ENCODE measurements at places on chromosomes 3 and 15. TPM values are rescaled to one million over a fixed set of nuclear protein-coding genes. Genes with fewer than 3 reads are reported as not detected.

- H3K27me3 ChIP-seq, result no peaks in the 10 kb centered on the region
- H3K4me3 ChIP-seq, result peak overlapping the region; percentile 73
- peak overlapping the region; percentile 99 for H3K27ac ChIP-seq
- DNase-seq, result peak; percentile 94
- H3K4me1 ChIP-seq, result peaks cover 48% of the 10 kb centered on the region
- H3K36me3 ChIP-seq, result peaks cover 12% of the 10 kb centered on the region
Observed at GRCh38 chr3:184335661-184336546, 1.5 kb upstream of the FAM131A start.

DNA sequence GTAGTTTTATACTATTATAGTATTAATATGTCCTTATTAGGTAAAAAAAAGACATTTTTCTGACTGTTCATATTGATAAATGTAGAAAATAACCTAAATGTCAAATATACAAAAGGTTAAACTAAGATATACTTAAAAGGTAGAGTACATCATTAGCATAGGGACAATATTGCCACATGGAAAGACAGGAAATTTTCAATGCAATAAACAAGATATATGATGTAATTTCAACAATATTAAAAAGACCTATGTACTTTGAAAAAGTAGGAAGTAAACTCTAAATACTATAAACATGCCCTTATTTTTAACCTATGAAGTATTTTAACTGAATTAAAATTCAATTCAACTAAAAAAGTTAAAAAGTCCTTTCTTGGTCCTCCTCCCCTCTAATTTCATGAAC, 1.9 kb downstream of the SPG11 start:
- H3K27ac ChIP-seq, result peak overlapping the region; percentile 97
- no peaks in the 10 kb centered on the region for H3K36me3 ChIP-seq
- H3K27me3 ChIP-seq, result no peaks in the 10 kb centered on the region
- peaks cover 14% of the 10 kb centered on the region for H3K4me1 ChIP-seq
- no peak for DNase-seq

GRCh38 chr3:143830786-143831185, 17.5 kb downstream of the SLC9A9 start:
- peaks cover 39% of the 10 kb centered on the region for H3K4me1 ChIP-seq
- peak overlapping the region; percentile 59 for H3K27ac ChIP-seq
- no peaks in the 10 kb centered on the region for H3K36me3 ChIP-seq
- H3K4me3 ChIP-seq, result no peak overlapping the region
- DNase-seq, result no peak

Gene ACVR2B
- total RNA-seq, result 9.1 TPM

GRCh38 chr3:109413049-109413448, 75.7 kb upstream of the DPPA4 start:
- H3K36me3 ChIP-seq, result no peaks in the 10 kb centered on the region
- H3K27ac ChIP-seq, result no peak overlapping the region
- no peak for DNase-seq
- no peak overlapping the region for H3K4me3 ChIP-seq
- no peaks in the 10 kb centered on the region for H3K4me1 ChIP-seq

Gene SAMMSON
- total RNA-seq, result not detected

Gene CCR8
- not detected for total RNA-seq

- no peaks in the 10 kb centered on the region for H3K4me1 ChIP-seq
- H3K27me3 ChIP-seq, result no peaks in the 10 kb centered on the region
- peak; percentile 60 for DNase-seq
- peak overlapping the region; percentile 50 for H3K27ac ChIP-seq
Observed at GRCh38 chr3:114848082-114848481, 299.0 kb downstream of the ZBTB20 start.

GRCh38 chr15:95302809-95303208, 1027.7 kb upstream of the NR2F2 start:
- DNase-seq, result no peak
- H3K4me1 ChIP-seq, result no peaks in the 10 kb centered on the region
- no peak overlapping the region for H3K4me3 ChIP-seq
- H3K36me3 ChIP-seq, result no peaks in the 10 kb centered on the region
- no peaks in the 10 kb centered on the region for H3K27me3 ChIP-seq

DNA sequence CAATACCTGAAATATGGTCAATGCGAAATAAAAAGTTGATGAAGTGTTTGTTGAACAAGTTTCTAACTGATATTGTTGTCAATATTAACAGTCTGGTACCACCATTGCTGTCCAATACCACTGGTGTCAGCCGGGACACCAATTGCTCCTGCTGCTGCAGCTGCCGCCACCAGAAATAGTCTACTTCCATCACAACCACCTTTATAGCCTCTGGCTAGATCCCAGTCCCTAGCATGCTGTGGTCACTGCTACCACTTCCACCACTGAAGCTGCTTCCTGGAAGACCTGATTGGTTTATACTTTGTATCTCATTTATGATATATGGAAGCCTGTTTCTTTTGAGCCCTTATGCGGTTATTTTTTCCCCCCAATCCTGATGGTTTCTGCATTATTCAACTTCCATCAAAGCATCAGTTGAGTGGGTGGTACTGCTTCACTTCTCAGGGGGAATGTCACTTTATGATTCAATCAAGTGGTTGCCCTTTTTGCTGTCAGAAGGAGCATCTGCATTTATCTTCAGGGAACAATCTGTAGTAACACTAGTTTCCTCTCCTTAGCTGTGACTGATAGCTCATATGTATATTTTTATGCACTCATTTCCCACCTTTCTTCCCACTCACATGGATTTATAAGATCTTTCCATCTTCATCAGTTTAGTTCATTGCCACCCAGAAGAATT, 11.7 kb downstream of the LNP1 start:
- no peak for DNase-seq
- no peaks in the 10 kb centered on the region for H3K4me1 ChIP-seq
- H3K27ac ChIP-seq, result no peak overlapping the region
- no peaks in the 10 kb centered on the region for H3K36me3 ChIP-seq

GRCh38 chr3:67622652-67623051, 31.8 kb downstream of the SUCLG2 start:
- no peaks in the 10 kb centered on the region for H3K36me3 ChIP-seq
- no peaks in the 10 kb centered on the region for H3K27me3 ChIP-seq
- DNase-seq, result no peak
- H3K4me3 ChIP-seq, result no peak overlapping the region
- no peak overlapping the region for H3K27ac ChIP-seq

Gene KNL1
- 0.36 TPM for total RNA-seq

Gene PRSS50
- total RNA-seq, result 1.1 TPM

GRCh38 chr3:45055032-45055410, 28.9 kb downstream of the CLEC3B start:
- DNase-seq, result no peak
- H3K4me1 ChIP-seq, result no peaks in the 10 kb centered on the region
- no peaks in the 10 kb centered on the region for H3K27me3 ChIP-seq
- no peak overlapping the region for H3K4me3 ChIP-seq

Gene MYL3
- 3.9 TPM for total RNA-seq

- H3K4me3 ChIP-seq, result no peak overlapping the region
- no peaks in the 10 kb centered on the region for H3K27me3 ChIP-seq
- peaks cover 39% of the 10 kb centered on the region for H3K4me1 ChIP-seq
- no peak overlapping the region for H3K27ac ChIP-seq
Observed at GRCh38 chr3:102144063-102144462, 290.8 kb upstream of the ZPLD1 start.

Gene SPG21
- 116 TPM for total RNA-seq

Gene SLC2A2
- total RNA-seq, result not detected

Gene ZNF80
- not detected for total RNA-seq

Gene TRPC1
- 31.0 TPM for total RNA-seq

Gene GLDN
- 1.2 TPM for total RNA-seq

Gene MAGEL2
- under 0.01 TPM for total RNA-seq

Gene PPP4R2
- total RNA-seq, result 33.4 TPM

GRCh38 chr3:31008994-31009393, 114.5 kb upstream of the GADL1 start:
- H3K4me1 ChIP-seq, result peaks cover 6% of the 10 kb centered on the region
- DNase-seq, result no peak
- no peak overlapping the region for H3K27ac ChIP-seq
- H3K36me3 ChIP-seq, result no peaks in the 10 kb centered on the region

GRCh38 chr15:49926740-49927139, 192.3 kb downstream of the ATP8B4 start:
- no peaks in the 10 kb centered on the region for H3K27me3 ChIP-seq
- H3K36me3 ChIP-seq, result no peaks in the 10 kb centered on the region
- H3K4me1 ChIP-seq, result no peaks in the 10 kb centered on the region
- no peak overlapping the region for H3K4me3 ChIP-seq
- H3K27ac ChIP-seq, result no peak overlapping the region

Gene INSYN1
- 3.6 TPM for total RNA-seq

Gene HTR3D
- not detected for total RNA-seq

Gene TMEM212
- total RNA-seq, result not detected

Gene CHRM5
- not detected for total RNA-seq

- no peaks in the 10 kb centered on the region for H3K36me3 ChIP-seq
- no peaks in the 10 kb centered on the region for H3K27me3 ChIP-seq
- H3K4me3 ChIP-seq, result no peak overlapping the region
- H3K27ac ChIP-seq, result no peak overlapping the region
- no peak for DNase-seq
- H3K4me1 ChIP-seq, result no peaks in the 10 kb centered on the region
Observed at GRCh38 chr15:41520636-41521035, 7.0 kb upstream of the LTK start.

Gene RARRES1
- 40.6 TPM for total RNA-seq

GRCh38 chr3:139455855-139456254, 20.5 kb downstream of the RBP2 start:
- no peaks in the 10 kb centered on the region for H3K27me3 ChIP-seq
- H3K36me3 ChIP-seq, result no peaks in the 10 kb centered on the region
- DNase-seq, result no peak
- no peaks in the 10 kb centered on the region for H3K4me1 ChIP-seq

Measured in sigmoid colon (tissue), 7 donors.